ENCODE measurements at places on chromosomes 13 and 19.

GRCh38 chr13:23792680-23793079 lies 96.5 kb downstream of the MIPEP start:
- DNase-seq, result no peak

DNA sequence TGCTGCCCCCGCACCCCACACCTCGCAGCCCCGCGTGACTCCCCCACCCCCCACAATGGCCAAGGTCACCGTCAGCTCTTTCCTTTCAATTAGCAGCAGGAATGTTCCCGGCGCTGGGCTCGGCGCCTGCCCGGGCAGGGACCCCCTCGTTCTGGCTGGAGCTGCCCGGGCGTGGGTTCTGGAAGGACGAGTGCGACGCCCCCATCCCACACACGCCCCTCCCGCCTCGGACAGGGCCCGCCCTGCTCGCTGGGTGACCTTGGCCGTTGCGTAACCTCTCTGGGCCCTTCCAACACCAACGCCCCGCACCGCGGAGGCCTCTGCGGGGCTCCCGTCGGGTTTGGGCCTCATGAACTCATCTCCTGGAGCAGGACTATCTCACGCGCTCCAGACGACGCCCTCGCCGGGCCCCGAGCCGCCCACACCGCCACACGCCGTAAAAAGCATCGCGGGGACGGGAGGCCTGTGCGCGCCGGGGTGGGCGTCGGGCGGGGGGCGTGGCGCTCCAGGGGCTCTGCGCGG lies 10.3 kb downstream of the PALM start:
- DNase-seq, result no peak

- DNase-seq, result no peak
Measured at GRCh38 chr13:21663197-21663596, 7.7 kb upstream of the FGF9 start.

- DNase-seq, result no peak
Measured at GRCh38 chr19:14127929-14128509, 8.4 kb downstream of the ASF1B start.

- DNase-seq, result no peak
Measured at GRCh38 chr19:3056417-3057088, 5.7 kb downstream of the TLE5 start.

DNA sequence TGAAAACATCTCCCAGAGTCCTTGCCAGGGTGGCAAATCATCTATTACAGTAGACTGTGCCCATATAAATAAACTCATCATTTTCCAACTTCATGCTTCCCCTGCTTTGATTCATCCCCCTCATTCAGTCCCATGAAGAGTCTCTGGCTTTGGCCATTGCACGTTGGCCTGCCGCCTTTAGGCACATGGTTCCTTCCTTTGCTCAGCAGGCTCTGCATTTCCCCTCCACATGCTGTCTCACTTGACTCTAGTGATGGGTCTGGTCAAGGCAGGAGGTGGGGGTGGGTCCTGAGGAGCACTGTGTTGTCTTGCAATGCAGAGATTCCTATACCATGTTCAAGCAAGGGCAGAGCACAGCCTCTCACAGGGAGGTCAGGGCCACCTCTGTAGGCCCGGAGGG lies 48.8 kb upstream of the ARGLU1 start:
- DNase-seq, result no peak

DNA sequence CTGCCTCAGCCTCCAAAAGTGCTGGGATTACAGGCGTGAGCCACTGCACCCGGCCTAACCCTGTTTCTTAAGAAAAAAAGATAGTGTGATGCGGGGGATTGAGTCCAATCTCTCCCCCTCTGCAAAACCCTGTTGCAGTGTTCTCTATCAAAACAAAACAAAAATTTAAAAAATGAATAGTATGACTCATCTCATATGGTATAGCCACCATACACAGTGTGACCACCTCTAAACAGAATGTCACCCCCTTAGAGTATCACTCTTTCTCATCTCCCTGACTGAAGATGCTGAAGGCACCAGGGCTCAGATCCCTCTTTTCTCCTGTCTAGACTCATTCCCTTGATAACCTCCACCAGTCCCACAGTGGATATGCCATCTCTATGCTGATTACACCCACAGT lies 6.8 kb upstream of the ERF start:
- DNase-seq, result no peak

- DNase-seq, result no peak
Measured at GRCh38 chr19:47239152-47239551, 8.2 kb upstream of the BBC3 start.

- no peak for DNase-seq
Measured at GRCh38 chr13:36302289-36302688, 4.7 kb upstream of the CCDC169 start.

DNA sequence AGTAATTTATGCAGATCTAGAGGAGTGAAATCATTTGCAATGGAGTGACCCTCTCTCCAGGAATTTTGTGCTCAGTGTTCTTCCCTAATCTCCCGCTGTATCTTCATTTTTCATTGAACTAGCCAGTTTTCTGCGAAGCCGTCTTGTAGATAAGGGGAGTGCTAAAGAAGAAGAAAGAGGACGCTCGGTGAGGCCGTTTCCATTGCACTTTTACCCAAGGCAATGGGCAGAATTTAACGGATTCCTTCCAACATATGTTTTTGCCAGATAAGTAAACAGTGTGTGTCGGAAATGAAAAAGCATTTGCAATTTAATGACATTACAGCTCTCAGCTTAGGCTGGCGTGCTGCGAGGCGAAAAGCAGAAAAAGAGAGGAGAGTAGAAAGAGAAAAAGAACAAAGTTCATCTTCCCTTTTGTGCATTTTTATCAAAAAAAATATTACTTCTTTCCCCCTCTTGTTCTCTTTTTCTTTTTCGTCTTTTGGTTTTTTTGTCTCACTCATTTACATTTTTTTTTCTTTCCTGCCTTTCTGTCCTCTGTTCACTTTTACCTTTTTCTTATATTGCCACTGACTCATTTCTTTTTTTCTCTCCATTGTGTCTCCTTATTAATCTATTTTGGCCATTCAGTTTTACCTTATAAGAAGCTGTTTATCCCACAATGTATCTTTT lies 49.9 kb downstream of the SOX21 start:
- no peak for DNase-seq

DNA sequence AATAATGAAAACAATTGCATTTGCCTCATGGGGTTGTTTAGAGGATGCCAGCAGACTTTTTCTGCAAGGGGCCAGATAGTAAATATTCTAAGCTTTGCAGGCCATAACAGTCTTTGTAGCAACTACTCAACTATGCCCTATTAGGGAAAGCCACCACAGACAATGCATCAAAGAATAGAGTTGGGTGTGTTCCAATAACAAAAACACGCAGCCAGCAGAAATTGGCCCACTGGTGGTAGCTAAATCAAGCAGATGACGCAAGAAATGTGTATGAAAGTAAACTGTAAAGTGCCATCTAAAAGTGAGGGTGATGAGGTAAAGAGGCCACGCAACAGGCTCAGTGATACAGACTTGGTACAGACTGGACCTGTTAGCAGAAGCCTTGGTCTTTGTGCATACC lies 75.2 kb upstream of the SIAH3 start:
- no peak for DNase-seq

DNA sequence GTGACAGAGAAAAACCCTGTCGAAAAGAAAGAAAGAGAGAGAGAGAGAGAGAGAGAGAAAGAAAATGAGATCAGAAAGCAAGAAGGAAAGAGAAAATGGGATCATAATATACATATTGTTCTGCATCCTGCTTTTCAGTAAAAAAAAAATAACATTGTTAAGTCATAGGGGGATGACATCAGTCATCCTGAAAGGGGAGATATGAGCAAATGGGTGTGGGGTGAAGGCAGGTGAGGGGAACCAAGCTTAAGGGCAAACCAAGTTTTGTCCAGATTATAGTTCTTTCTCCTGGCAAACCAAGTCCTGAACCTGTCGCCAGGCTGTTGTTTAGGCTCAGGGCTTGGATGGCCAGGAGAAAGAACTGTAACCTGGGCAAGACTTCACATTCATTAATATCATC lies 92.6 kb upstream of the TMTC4 start:
- no peak for DNase-seq

GRCh38 chr13:84630476-84630875 lies 748.2 kb upstream of the SLITRK1 start:
- no peak for DNase-seq

GRCh38 chr13:24226762-24227161 lies 66.2 kb downstream of the SPATA13 start:
- DNase-seq, result no peak

DNA sequence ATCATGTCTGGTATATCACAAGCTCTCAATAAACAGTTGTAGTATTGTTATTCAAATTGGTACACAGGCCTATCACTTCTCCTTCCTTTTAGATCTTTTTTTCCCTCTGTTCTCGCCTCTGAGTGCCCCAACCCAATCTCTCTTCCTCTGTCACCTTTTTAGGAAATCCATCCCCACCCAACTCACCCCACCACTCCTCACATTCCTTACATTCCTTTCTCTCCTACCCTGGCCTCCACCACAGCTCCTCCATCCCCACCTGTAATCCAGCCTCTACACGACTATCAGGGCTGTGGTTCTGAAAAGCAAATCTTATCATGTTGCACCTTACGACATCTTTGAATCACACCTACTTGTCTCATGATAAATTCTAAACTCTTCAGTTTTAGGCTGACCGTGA lies 545.4 kb upstream of the GPC6 start:
- no peak for DNase-seq

DNA sequence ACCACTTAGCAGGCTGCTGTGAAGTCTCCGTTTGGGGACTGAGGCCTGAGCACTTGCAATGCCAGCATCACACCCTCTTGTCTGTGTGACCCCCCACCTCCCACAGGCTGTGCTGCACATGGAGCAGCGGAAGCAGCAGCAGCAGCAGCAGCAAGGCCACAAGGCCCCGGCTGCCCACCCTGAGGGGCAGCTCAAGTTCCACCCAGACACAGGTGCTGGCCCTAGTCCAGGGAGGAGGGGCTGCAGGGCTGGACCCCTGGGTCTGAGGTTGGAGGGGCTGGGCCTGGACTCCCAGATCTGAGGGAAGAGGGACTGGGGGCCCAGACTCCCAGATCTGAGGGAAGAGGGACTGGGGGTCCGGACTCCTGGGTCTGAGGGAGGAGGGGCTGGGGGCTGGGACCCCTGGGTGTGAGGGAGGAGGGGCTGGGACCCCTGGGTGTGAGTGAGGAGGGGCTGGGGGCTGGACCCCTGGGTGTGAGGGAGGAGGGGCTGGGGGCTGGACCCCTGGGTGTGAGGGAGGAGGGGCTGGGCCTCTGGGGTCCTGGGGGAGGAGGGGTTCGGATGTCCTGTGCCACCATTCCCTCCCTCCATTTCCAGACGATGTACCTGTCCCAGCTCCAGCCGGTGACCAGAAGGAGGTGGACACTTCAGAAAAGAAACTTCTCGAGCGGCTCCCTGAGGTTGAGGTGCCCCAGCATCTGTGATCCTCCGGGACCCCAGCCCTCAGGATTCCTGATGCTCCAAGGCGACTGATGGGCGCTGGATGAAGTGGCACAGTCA lies 11.6 kb upstream of the DHDH start:
- DNase-seq, result no peak

DNA sequence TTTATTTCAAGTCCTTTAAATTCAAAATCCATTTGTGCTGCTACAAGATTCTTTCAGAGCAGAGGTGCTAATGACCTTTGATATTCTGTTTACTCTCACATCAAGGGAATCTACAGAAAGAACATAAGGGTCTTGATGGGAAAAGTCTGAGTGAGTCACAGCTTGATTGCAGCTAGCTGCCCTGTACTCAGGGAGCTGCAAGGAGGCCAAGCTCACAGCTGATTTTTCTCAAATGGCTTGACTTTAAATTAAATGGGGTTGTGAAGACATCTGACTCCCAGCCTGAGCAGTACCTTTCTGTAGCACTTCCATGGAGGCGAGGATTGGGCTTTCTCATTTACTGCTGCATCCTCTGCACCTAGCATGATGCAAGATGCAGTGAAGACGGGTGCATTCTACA lies 62.5 kb downstream of the RAP2A start:
- DNase-seq, result no peak

- DNase-seq, result peak; percentile 58
Measured at GRCh38 chr19:15463861-15464371, 428 bp downstream of the RASAL3 start.

DNA sequence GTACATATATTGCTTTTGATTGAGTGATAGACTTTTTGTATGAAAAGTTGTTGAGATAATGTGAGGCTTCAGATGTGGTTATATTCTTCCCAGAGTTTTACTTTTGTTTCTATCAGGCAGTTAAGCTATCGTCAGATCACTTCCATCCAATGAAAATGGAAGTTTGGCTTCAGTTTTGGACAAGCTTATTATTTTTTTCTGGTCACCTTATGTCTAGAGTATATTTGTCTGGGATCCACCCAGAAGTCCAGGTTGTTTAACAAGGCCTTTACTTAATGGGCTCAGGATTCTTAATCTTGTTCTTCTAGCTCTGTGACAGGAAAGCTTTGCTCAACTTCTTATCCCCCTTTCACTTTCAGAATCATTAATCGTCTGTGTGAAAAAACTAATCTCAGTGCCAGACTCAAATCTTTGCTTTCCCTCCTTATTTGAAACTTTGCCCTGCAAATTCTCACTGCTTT lies 150.9 kb downstream of the PDS5B start:
- DNase-seq, result no peak

DNA sequence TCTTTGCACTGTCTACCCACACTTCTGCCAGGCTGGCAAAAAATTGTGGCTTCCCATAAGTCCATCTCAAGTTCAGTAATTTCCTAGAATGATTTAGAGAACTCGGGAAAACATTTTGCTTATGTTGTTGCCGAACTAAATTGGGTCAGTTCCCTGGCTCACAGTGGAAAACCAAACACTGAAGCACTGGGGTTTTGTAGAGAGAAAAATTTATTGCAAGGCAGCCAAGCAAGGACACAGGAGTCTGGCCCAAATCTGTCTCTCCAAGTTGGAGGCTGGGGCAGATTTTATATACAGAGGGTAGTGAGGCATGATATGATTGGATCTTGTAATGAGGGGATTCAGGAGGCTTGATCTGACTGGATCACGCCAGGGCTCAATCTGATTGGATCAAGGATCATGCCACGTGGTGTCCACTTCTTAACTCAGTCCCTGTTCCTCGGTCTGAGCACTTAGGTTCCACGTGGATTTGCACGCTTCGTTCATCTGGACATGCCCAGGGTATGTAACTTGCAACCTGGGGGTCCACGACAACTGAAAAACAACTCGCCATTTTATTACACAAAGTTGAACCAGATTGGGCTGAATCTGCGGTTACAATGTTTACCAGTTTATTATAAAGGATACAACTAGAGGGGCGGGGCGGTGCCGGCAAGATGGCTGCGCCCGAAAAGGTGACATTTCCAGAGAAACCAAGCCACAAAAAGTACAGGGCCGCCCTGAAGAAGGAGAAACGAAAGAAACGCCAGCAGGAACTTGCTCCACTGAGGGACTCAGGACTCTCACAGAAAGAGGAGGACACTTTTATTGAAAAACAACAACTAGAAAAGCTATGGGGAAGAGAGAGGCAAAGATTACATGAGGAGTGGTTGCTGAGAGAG lies 7.3 kb downstream of the CD209 start:
- DNase-seq, result no peak

- DNase-seq, result peak; percentile 50
Measured at GRCh38 chr19:10105509-10106099, 558 bp upstream of the PPAN start.
